ENCODE measurements at places on chromosomes 3 and 15.
A peak's percentile ranks its signal among the peaks of the same experiment; 100 is the strongest.

GRCh38 chr3:12653747-12654146, 10.2 kb downstream of the RAF1 start:
- no peak for DNase-seq

DNA sequence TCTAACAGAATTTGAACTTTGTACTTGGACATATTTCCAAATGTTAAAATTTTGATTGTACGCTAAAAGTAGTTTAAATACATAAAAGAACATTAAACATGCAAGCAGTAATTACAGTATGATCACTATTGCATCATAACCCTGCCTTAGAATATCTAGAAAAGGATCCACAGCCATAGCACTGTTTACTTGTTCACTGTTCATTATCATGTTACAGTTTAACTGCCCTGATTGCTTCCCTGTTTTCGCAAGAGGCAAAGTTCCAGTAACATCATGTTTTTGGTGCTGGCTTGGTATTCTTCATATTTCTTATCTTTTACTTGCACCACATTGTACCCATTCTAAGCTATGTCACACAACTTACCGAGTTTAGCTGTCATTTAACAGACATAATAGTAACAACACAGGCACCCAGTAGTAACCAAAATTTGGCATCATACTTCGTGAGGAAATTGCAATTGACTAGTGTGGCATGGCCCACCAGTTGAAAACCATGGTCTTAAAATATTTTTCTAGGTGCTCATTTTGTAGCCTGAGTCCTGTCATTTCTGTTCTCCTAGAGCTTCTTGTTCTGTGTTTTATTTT, 13.3 kb upstream of the TMEM87A start:
- DNase-seq, result no peak

GRCh38 chr3:50264964-50265485, 3.9 kb upstream of the SEMA3B start:
- no peak for DNase-seq

DNA sequence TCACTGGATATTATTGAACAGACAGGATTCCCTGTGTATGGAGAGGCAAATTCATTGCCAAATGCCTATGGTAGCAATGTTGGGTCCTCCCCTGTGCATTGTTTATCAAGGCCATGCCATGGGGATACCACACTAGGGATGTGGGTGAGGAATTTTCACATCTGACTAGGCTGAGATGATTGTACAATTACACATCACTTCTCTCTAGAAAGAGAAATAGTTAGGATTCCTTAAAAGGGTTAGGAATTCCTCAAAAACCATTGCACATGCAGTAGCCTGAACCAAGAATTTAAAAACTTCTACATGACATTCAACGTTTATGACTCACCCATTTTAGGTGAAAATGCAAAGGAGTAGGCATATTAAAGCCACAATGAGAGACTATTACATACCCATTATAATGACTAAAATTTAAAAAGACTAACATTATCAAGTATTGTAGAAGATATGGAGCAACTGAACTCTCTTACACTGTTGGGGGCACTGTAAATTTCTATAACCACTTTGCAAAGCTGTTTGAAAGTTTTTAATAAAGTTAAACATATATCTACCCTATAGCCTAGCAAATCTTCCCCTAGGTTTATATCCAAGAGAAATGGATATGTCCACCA, 175.9 kb downstream of the THRB start:
- peak; percentile 13 for DNase-seq

GRCh38 chr15:25711164-25711563, 152.0 kb downstream of the ATP10A start:
- no peak for DNase-seq

DNA sequence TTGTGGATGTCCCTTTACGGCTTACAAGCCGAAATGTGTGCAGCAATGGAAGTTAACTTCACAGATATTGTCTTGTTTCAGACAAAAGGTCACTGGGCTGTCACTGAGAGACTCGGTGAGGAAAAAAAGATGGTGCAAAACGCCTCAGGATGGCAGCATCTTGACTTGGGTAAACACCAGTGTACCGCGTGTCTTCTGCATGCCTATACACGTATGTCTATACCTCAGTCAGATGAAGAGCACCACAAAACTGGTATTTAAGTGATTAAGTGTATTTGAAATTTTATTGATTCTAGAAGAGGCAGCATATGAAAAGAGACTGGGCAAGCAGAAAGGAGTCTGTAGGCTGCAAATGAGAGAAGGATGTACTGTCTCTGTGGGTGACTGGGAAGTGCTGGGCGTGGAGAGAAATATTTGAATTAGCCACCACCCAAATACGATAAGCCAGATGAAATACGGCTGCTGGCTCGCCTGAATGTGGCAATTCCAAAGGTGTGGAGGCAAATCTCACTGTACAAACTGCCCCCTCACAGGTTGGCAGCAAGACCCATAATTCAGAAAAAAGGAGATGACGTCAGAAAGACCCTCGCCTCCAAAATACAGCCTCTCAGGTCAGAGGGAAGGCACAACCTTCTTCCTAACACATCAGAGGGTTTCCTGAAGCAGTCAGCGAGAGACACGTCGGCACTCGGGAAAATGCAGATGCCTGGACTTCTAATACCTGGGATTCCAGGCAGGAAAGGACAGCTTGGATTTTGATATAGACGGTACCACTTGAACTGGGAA, 53.4 kb upstream of the NEO1 start:
- no peak for DNase-seq

DNA sequence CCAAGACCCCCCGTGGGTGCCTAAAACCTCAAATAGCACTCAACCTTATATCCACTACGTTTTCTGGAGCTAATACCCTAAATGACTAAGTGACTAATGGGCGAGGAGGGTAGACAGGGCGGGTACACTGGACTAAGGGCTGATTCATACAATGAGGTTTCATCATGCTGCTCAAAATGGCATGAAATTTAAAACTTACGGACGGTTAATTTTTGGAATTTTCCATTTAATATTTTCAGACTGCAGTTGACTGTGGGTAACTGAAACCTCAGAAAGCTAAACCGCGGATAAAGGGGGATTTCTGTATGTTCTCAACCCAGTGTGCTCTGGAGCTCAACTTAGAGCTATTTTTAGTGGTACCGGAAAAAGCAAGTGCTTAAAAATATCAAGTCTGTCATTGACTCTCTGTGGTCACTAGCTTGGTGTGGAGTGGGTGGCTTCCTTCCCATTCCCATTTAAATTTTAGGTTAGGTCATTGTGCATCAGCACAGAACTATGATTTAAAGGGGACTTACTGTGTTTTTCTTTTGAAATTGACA, 72.9 kb downstream of the LRRC28 start:
- peak; percentile 21 for DNase-seq

DNA sequence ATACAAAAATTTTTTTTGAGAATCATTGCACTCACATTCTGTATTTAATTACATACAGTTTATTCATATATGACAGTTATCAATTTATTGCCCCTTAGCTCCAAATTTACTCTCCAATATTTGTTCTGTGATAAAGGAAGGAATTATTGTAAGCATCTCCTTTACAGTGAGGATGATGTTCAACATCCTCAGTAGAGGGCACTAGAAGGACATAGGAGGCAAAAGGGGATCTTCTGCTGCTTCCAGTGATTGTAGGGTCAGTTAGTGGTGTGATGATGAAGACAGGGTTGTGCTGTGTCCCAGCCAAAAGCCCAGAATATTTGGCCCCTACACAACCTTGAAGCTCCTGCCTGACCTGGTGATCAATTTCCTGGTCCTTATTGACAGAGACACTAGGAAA, 89.9 kb upstream of the DCBLD2 start:
- DNase-seq, result no peak

DNA sequence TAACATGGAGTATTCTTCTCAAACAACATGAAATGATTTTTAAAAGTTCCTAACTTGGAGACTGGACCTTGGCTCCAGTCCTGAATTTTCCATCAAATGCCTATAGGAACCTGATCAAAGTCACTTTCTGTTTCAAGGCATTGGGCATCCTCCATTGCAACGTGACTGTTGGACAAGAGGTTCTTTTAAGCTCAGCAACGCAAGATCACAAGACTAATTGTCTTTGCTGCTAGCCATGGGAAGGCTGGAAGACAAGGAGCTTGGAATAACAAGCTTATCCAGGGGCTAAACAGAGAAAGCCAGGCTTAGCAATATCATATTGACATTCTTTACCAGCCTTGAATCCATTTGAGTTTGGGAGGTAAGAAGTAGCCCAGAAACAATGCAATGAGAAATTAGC, 48.3 kb downstream of the SST start:
- DNase-seq, result no peak

GRCh38 chr3:16252243-16252978, 12.3 kb downstream of the DPH3 start:
- DNase-seq, result no peak

DNA sequence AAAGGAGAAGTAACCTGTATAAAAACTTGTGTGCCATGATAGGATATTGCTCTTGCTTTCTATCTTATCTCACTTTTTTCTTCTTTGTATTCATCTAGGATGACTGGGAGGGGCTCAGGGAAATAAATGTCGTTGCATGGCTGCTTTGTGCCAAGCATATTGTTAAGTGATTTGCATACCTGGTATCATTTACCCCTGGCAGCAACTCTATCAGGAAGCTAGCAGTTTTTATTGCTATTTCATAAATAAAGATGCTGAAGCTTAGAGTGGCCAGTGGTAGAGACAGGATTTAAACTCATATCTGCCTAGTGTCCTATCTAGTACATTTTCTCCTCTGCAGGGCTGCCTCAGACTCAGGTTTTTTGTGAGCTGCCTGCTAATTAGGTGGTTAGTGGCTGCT, 253.3 kb downstream of the PTPRG start:
- no peak for DNase-seq

DNA sequence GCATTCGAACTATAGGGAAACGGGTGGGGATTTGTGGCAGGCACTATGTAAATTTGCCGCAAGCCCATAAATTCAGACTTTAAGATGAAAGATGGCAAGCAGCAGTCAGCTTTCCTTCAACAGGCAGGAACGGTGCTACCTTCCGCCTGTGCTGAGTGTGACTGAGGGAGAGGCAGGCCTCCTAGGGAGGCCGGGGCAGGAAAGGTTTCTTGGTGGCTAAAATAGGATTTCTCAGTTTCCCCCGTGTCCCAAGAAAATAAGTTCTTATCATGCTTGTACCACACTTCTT, 12.5 kb downstream of the FLNB start:
- no peak for DNase-seq

DNA sequence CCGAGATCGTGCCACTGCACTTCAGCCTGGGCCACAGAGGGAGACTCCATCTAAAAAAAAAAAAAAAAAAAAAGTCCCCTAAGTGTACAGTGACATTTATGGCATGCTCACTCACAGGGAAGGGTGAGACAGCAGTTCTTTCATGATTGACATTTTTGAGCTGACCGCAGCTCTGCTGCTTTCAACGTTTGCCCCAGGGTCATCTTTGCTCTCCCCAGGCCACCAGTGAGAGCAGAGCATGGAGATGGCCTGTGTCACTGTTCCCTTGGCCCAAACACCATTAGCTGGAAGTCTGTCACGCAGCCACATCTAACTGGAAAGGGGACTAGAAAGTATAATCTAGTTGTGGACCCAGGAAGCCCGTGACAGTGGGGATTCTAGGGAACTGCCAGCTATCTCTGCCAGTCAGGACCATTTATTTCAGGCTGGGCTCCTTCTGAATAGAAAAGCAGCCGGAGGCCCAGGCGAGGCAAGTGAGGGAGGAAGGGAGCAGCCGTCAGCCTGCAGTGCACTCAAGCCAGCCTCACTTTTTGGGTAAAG, 193.4 kb upstream of the HES1 start:
- no peak for DNase-seq

GRCh38 chr3:44355362-44356033, 16.9 kb downstream of the TCAIM start:
- no peak for DNase-seq

DNA sequence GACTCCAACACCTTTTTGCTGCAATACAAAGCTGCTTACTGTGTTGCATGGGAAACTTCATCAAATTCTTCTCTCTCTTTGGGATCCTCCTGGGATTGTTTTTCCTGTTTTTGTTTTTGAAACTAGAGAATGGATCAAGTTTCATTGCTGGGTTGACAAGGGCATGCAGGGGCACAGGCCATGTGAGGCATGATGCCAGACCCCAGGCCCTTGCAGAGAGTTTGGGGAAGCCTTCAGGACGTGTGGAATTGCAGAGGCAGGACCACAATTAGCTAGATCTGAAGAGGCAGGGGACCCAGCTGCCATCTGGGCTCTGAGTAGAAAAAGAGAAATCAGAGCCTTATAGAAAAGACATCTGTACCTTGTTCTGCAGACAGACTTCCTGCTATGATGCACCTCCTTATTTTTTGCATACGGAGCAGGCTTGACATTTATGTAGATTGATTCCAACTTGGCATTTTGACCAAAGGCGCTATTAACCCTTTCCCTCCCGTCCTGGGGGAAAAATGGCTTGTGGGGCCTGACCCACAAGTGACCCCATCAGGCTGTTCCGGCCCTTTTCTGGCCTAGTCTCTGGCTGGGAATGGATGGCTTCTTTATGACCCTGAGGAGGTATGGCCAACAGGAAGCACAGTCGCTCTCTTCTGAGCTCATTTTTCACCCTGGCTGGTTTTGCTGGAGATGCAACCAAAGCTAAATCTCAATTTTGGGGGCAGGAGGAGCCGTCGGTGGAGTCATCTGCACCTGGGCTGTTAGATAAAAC, 44.3 kb upstream of the CHRNB4 start:
- DNase-seq, result no peak

DNA sequence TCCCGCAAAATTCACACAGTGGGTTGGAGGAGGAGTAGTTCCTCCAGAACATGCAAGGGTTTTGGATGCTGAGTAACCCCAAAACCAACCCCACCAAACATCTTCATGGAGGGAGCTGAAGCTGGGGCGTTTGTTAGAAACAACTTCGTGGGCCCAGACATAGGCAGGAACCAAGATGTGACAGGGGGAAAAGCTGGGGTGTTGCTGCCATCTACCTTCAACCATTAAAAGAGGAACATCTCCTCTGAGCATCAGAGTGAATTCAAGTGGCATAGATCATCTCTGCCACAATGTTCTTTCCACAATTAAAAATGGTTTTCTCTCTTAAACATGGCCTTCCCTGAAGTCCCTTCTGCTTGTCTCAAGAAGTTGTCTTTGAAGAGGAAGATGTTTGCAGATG, 20.5 kb downstream of the SIDT1 start:
- DNase-seq, result no peak

DNA sequence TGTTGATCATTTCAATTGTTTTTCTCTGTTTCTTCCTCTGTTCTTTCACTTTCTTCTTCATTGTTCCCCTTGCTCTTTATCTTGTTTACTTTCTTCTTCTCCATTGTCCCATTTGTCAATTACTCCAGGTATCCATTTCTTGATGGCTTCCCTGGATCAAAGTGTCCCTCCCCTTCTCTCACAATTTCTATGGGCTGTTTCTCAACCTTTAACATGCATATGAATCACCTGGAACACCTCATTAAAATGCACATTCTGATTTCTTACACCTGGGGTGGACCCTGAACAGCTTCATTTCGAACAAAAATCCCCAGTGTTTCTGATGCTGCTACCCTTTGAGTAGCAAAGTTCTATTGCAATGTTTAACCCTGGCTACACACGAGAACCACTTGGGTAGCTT, 454.8 kb downstream of the EPHA6 start:
- no peak for DNase-seq
